Hippocampal formation (tissue), 2 donors: ENCODE measurements at places on chromosomes 4 and X.

DNA sequence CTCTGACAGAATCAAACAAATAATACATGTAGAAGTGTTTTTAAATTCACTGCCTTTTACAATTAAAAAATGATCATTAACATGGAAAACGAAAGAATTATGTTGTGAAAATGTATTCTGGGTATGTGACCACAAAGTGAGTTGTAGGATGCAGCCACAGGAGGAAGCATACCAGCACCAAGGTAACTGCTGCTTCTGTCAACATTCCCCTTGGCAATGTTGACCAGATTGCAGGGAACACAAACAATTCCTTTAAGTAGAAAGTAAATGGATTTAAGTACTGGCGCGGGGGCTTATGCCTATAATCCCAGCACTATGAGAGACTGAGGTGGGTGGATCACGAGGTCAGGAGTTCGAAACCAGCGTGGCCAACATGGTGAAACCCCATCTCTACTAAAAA lies 1877.9 kb upstream of the PCDH7 start:
- no peak for DNase-seq

- no peak for DNase-seq
Observed at GRCh38 chrX:69158166-69158980, 6.9 kb downstream of the PJA1 start.

DNA sequence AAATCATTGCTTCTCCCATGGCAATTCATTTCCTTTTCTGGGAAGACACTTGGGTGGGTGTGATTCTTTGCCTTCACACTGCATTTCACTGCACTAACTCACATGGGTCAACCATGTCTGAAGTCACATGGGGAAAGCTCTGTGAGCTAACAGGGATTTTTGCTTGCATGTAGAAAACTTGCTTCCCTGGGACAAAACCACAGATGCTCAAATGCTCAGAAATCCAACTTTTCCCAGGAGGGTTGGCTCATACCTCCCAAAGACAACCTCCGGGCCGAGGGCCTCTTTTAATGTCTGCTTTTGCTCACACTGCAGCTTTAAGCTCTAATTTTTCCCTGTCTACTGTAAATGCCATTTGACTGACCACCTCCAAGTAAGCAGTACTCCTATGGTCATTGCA lies 1695.2 kb downstream of the STIM2 start:
- no peak for DNase-seq

GRCh38 chrX:13377550-13377934 lies 57.7 kb upstream of the ATXN3L start:
- no peak for DNase-seq

DNA sequence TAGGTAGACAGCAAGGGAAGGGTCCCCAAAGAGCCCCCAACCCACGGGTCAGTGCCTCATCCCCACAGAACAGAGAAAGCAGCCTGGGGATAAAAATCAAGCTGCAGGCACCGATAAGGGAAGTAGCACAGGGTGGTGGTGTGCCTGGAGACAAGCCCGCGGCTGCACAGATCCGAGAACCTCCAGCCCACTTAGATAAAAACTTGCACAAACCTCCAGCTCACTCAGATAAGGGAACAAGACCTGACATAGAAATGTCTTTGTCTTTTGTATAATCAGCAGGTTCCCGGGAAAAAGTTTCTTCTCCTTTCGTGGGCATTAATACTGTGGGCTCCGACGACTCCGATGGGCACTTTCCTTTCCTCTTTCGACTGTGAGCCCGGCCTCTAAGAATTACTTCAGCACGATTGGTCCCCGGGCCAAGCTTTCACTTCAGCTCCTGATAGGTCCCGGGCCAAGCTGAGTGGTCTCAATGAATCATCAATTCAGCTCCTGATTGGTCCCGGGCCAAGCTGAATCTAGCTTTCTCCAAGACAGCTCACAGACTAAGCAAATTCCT lies 32.4 kb downstream of the PRDX4 start:
- no peak for DNase-seq

- DNase-seq, result no peak
Observed at GRCh38 chr4:145436796-145437195, 44.9 kb upstream of the SMAD1 start.

GRCh38 chr4:155911905-155912304 lies 8.4 kb downstream of the TDO2 start:
- DNase-seq, result no peak

DNA sequence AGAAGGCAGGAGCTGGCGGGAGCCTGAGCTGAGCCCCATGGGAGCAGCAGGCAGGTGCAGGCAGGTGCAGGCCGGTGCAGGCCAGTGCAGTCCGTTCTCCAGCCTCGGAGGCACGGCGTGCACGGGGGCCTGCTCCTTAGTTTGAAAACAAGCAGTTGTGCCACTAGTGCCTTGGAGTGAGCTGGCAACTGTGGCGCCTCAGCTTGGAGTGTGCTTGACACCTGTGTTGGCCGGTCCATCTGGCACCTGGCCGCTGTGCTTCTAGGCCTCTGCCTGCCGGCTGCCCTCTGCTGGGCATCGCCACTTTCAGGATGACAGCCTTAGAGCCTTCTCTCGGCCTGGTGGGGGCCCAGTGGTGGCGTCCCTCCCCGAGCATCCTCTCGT lies 47.9 kb downstream of the RGS12 start:
- DNase-seq, result no peak

- no peak for DNase-seq
Observed at GRCh38 chrX:134369576-134369975, 90.4 kb upstream of the HPRT1 start.

DNA sequence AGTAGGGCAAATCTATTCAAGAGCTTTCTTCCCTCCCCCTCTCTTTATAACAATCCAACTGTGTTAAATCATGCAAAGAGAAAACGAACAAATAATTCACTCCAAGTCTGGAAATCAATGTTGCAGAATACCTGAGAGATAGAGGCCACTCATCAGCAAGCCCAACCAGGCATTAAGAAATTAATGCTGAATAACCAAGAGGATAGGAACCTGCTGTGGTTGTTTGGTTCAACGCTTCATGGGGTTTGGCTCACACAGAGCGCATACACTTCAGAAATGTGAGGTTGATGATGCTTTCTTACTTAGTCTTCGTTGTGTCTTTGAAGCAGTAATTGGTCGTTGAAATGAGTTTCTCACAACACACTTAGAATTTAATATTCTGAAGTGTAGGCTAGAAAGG lies 1540.0 kb upstream of the PABPC4L start:
- no peak for DNase-seq

GRCh38 chrX:43939187-43939926 lies 33.8 kb downstream of the NDP start:
- no peak for DNase-seq

DNA sequence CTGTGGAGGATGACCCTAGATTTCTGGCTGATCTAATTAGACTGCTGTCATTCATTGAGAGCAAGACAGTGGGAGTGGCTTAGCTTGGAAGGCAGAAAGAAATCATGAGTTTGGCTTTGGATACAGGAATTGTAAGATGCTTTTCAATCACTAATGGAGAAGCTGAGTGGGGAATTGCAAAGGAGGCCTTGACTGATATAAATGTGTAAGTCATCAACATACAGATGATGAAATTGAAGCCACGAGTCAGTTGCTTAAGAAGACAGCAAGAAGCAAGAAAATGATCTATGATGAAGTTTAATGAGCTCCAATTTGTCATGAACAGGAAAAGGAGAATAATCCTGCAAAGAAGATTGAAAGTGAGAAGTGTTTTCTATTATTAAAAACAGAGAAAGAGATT lies 136.7 kb upstream of the C1QTNF7 start:
- DNase-seq, result no peak

- no peak for DNase-seq
Observed at GRCh38 chr4:56674984-56675383, 6.1 kb downstream of the HOPX start.

DNA sequence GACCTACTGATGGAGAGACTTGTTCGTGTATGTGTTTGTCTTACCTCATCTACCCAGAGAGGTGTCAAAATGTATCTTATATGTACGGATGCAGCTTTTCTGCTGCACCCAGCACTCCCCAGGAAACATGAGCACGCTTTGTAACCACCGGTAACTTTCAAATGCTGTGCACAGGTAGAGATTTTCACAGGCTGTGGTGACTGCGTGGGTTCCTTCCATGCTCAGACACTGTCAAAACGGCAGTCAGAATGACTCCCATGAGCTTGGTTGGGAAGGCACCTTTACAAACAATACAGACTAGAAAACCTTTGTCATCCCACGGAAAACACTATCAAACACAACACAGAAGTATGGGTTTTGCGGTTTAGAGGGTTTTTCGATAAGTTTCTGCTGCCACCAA lies 28.2 kb downstream of the F11 start:
- DNase-seq, result no peak

DNA sequence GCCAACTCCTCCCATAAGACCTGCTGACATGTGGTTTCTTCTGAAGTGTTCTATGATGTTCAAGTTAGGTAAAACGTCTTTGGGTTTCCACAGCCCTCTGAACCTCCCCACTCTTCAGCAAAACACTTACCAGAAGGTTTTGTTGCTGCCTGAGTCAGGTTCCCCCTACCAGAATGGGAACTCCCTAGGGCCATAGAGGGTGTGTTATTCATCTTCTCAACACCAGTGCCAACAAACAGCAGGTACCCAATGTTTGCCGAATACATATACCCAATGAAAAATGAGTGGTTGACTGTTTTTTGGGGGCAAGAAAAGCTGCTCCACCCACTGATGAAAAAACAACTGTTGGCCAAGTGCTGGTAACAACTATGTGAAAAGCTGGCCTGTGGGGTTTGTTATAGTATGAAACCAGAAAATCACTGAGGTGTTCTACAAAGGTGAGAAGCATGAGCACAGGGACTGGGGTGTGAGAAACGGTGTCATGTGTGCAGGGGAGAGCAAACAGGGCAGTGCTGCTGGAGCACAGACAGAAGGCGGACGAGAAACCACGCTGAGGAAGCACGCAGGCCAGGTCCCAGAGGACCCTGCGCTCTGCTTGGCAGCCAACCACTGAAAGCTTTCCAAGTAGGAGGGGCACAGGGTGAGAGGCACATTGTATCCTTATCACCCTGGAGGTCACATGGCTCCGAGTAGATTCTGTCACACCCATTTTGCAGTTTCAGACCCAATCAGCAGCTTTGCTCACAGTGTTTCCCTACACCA lies 28.8 kb downstream of the ATP8A1 start:
- peak; percentile 59 for DNase-seq

DNA sequence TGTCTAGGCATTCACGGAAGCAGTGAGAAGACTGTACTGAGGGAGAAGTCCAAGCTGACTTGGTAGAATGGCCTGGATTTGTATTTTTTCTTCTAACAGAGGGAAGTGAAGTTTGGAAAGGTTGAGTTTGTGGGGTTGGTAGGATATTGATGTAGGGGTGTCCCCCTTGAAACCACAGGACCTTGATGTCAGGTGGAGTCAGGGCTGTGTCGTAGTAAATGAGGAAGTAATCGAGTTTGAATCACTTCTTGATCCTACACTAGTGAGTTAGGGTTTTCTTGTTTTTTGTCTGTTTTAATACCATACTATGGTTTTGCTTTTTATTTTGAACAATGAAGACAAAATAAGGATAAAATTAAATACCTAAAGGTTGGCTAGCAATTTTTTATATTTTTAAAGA lies 30.1 kb upstream of the ANAPC4 start:
- no peak for DNase-seq

DNA sequence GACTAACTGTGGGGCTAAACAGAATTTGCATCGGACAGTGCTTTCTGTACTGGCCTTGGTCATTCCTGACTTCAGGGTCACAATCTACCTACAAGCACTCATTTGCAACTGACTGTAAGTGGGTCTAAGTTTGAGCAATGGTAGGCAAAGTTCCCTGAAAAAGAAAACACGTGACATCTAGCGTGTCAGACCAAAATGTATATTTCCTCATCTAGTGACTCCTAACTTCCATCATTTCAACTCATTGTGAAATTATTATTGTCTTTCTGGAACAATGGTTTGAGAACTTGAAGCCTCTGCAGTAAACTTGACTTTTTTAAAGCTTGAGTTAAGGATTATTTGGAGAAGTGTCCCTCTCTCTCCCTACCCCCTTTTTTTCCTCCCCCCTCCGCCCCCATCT lies 113.6 kb downstream of the MID1 start:
- no peak for DNase-seq
